AG08395 (cell line): ENCODE measurements at places on chromosomes 16 and 17.

DNA sequence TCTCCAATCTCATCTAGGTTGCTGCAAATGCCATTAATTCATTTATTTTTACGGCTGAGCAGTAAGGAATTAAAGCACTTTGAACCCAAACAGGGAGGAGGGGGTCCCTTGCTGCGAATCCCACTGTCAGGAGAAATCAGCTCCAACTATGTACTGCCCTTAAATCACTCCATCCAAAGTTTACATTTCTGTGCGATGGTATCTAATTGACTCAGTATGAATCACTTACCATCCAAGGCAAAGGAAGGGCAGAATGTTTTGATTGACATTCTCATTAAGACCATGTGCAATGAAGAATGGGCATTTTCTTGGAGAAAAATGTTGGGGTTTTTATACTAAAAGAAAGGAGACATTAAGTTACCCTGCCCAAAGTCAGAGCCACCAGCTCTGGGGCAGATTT, 47.7 kb upstream of the XYLT1 start:
- DNase-seq, result no peak

- DNase-seq, result no peak
These were observed 15.5 kb downstream of the NFAT5 start for GRCh38 chr16:69581297-69581696.

- DNase-seq, result peak; percentile 41
These were observed 5.0 kb downstream of the SLC5A2 start for GRCh38 chr16:31487720-31488467.

- DNase-seq, result no peak
These were observed 8.3 kb downstream of the EEF2K start for GRCh38 chr16:22214402-22214801.

GRCh38 chr17:49708515-49709183, 885 bp upstream of the SLC35B1 start:
- no peak for DNase-seq

GRCh38 chr17:83189044-83190003, 109.9 kb downstream of the METRNL start:
- DNase-seq, result peak; percentile 77

GRCh38 chr16:29820730-29821642, 724 bp downstream of the MVP start:
- DNase-seq, result peak; percentile 50

GRCh38 chr17:29977836-29978235, 36.4 kb downstream of the EFCAB5 start:
- DNase-seq, result peak; percentile 77

DNA sequence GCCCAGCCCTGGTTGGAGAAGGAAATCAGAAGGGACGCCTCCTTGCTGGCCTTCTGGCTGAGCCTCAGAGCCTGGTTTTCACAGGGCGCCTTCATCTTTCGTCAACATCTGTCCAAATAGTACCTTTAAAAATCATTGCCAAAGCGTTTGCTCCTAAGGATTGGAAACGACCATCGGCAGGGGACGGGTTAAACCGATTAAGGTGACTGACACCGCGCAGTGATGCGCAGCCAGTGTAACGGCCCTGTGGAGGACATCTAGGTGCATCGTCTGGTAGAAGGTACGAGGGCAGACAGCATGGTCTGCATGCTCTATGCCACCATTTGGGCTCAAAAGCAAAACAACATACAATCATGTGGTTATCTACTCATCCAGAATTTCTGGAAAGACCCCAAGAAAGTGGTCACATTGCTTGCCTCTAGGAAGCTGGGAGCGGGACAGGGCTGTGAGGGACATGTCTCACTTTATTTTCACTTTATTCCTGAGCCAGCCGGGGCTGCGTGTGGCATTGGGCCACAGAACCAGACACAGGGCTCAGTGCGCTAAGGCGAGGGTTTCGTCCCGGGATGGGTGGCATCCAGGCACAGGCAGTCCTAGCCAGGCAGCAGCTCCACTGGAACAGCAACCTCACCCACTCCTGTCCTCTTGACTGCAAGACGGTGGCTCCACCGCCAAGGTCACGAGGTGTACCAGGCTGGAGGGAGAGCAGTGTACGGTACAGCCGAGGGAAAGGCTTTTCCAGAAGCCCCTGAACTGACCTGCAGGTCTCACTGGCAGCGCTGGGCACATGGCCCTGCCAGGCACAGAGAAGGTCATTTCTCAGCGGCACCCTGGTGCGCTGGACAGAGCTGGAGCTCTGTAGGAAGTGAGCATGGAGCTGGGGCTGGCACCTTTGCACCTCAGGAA, 40.9 kb upstream of the JPH3 start:
- DNase-seq, result no peak

DNA sequence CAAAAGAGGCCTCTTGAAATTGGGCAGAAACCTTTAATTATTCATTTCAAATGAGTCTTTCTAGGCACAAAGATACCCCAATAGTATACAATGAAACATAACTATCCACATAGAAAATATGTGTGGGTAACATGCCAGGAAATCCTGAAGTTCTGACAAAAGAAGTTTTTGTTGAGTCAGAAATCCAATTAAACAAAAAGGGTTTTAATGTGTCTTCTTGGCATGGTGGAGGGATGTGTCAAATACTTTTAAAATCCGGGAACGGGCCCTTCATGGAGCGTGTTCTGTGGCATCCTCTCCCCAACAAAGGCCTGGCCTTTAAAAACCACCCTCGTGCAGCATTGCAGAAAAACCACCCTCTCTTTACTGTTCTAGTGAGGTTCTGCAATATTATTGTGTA, 14.2 kb downstream of the CDRT4 start:
- peak; percentile 30 for DNase-seq

GRCh38 chr16:76114681-76115080, 162.5 kb upstream of the CNTNAP4 start:
- DNase-seq, result no peak

GRCh38 chr16:47574091-47575054, 113.2 kb downstream of the PHKB start:
- DNase-seq, result peak; percentile 31

GRCh38 chr16:74888888-74889287, 96.0 kb downstream of the WDR59 start:
- DNase-seq, result no peak

DNA sequence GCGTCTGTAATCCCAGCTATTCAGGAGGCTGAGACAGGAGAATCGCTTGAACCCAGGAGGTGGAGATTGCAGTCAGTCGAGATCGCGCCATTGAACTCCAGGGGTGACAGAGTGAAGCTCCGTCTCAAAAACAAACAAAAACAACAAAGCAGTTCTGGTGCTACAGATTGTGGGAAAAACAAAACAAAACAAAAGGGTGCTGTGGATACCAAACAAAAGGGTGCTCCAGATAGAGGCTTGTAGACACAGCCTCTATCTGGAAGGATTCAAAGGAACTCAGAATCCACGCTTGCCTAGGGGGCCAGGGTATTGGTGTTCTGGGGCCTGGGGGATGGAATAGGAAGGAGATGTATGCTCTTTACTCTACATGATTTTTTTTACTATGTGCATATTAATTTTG, 2.5 kb downstream of the MYLK3 start:
- DNase-seq, result no peak

GRCh38 chr17:27996202-27997043, 46.1 kb upstream of the NLK start:
- DNase-seq, result no peak

DNA sequence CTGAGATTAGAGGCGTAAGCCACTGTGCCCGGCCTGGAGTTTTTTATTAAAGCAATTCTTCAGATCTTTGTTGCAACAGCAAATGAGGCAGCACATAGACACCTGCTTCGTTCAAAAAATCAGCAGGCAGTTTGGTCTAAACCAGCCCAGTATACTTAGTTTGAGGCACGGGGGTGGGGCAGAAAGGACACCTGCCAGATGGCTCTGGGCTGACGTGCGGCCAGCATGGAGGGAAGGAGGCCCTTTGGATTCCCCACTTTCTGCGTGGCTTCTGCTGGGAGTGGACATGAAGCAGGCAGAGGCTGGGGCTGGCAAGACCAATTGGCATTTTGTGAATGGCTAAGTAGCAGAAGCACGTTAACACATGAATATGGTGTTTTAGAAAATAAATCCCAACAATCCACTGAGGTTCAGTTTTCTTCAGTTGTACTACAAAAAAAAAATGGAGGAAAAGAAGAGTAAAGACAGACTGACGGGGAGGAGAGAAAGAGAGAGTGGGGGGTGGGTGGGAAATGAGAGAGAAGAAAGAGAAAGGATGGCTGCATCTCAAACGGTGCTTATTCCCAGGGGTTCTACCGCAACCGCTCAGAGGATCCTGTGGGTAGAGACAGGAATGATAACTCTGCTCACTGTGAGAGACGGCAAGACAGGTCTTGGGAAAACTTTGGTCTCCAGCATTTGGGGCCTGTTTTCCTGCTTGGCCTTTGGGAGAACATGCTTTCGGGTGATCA, 16.3 kb downstream of the C16orf46 start:
- no peak for DNase-seq

DNA sequence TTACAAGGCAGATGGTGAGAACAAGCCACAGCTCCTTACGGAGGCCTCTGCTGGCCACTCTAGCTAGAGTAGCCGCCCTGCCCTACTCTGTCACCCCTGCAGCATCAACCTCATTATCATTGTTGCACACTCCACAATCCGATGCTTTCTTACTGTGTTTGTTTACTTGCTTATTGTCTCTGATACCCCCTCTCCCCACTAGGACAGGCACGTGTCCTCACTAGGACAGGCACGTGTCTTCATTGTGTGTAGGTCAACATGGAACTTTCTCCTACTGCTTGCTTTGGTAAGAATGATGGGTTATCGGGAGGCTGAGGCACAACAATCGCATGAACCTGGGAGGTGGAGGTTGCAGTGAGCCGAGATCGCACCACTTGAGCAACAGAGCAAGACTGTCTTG, 63.9 kb downstream of the KNOP1 start:
- no peak for DNase-seq

- DNase-seq, result peak; percentile 85
These were observed at the start of gene MXRA7 for GRCh38 chr17:76710863-76711611. Gene MXRA7, minus strand, starts transcription at chr17:76710965. Its CDS starts 19 bp downstream, at chr17:76710946.

DNA sequence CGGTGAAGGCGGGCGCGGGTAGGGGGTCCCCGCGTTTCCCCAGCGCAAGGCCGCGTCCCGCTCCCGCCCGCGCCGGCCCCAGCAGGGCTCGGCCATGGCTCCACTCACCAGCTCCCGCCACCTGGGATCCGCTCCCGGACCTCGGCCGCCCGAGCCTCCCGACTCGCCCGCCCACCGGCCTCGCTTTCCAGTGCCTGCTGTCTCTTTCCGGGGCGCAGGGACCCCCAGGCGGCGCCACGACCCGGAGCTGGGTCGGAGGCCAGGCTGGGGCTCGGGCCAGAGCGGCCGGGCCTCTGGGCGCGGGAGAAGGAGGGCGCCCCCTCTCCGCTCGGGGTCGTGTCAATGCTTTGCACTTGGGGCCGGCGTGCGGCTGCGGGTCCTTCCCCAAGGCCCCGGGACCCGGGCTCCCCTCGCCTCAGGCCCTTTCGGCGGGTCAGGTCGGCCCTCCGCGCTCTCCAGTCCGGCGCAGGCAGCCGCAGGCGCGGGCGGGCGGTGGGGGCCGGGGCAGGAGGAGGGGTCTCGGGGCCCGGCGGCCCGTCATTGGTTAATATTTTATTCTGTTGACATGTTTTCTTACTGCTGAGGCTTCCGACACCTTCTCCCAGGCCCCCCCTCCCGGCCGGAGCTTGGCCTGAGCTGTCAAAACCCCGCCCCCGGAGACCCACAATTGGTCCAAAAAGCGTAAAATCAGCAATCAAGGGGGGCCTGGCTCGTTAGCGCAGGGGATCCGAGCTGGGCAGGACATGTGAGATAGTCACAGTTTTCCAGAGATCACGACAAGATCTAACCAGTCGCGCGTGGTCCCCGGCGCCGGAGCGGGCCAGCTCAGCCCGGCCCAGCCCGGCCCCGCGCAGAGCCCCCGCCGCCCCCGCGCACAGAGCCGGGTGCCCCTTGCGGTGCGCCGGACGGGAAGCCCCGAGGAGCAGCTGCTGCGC, at the start of gene TBX2:
Gene TBX2, plus strand, starts transcription at position 713 of the 935 bp plus-strand sequence. CDS start 334 bp downstream, outside the sequence.
- DNase-seq, result peak; percentile 77

- no peak for DNase-seq
These were observed 2.5 kb downstream of the KRT17 start for GRCh38 chr17:41621916-41622315.

- no peak for DNase-seq
These were observed 7.2 kb upstream of the MRTFB start for GRCh38 chr16:14063618-14064581.

- peak; percentile 74 for DNase-seq
These were observed 487 bp downstream of the CREBBP start for GRCh38 chr16:3879887-3880564.

DNA sequence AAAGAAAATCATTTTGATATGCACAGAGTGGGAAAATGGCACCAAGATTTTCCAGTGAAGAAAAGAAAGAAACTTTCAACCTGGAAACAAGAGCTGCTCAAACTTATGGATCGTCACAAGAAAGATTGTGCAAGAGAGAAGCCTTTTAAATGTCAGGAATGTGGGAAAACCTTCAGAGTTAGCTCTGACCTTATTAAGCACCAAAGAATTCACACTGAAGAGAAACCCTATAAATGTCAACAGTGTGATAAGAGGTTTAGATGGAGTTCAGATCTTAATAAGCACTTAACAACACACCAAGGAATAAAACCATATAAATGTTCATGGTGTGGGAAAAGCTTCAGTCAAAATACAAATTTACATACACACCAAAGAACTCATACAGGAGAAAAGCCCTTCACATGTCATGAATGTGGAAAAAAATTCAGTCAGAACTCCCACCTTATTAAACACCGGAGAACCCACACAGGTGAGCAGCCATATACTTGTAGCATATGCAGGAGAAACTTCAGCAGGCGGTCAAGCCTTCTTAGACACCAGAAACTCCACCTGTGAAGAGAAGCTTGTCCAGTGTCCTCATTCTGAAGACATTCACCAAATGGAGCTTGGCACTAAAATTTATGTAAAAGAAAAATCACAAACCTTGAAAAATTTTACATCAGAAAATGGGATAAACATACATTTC, 12.2 kb downstream of the ZNF75A start:
- no peak for DNase-seq

DNA sequence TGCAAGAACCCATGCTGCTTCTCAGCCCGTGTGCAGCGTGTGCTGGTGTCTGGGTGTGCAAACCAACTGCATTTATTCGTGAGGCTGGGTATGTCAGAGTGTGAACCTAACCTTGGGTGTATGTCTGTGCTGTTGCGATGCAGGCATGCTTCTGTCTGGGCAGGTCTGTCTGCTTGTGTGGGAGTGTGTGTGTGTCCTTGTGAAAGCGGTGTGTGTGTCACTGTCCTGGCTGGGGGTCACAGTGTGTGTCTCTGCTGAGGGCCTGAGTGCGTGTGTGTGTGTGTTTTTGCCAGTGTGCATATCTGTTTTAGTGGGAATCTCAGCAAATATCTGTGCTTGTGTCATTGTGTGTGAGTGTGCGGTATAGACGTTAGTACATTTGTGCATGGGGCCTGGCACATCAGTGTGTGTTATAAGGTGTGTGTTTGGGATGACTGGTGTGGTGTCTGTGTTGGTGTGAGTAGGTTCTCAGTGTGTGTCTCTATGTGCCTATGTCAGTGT, 121.8 kb downstream of the CYLD start:
- no peak for DNase-seq

GRCh38 chr17:1470071-1470754, 14.2 kb upstream of the CRK start:
- DNase-seq, result no peak
